ENCODE measurements at places on chromosomes 6 and 20.
A peak's percentile ranks its signal among the peaks of the same experiment; 100 is the strongest.

DNA sequence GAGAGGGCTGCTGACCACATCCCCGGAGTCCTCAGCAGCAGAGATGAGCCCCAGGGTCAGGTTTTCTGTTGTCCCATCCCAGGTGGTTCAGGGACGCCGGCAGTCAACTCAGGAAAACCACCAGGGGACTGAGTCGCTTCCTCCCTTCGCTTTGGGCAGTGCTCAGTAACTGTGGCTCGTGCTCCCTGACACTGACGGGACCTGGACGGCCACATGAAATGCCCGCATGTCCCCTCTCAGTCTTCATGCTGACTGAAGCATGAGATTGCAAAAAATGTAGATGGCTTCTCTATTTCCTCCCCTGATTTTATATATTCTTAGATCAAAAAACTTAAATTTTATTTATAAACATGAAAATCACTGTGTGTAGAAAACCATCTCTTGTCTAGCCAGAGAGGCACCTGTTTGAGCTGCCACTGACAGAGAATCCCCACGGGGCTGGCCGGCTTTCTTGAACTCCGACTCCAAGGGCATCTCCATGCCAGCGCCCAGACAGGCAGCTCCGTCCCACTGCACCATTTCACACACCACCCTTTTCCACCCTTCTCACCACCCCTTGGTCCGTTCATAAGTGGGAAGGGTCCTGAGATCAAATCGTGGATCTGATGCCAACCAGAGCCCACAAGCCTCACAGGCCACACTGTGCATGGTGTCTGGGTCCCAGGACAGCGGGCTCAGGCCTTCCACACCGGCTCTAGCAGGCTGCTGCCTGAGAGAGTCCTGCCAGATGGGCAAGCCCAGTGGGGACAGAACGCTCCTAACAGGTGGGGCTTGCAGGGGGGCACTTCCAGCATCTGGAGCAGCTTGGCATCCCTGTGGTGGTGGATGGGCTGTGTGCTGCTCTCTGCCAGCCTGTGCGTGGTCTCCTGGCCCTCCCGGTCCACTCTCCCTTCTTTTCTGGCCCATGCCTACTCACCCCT lies 98.2 kb downstream of the SMOC2 start:
- no peaks in the 10 kb centered on the region for H3K27me3 ChIP-seq
- H3K27ac ChIP-seq: no peak overlapping the region
- H3K4me1 ChIP-seq: no peaks in the 10 kb centered on the region
- H3K4me3 ChIP-seq: no peak overlapping the region
- no peaks in the 10 kb centered on the region for H3K36me3 ChIP-seq

- peaks cover 38% of the 10 kb centered on the region for H3K36me3 ChIP-seq
- no peak overlapping the region for H3K27ac ChIP-seq
- H3K27me3 ChIP-seq: no peaks in the 10 kb centered on the region
- no peak overlapping the region for H3K4me3 ChIP-seq
- H3K4me1 ChIP-seq: peaks cover 38% of the 10 kb centered on the region
- no peak for DNase-seq
These were observed 11.9 kb downstream of the UCKL1 start for GRCh38 chr20:63944078-63944941.

DNA sequence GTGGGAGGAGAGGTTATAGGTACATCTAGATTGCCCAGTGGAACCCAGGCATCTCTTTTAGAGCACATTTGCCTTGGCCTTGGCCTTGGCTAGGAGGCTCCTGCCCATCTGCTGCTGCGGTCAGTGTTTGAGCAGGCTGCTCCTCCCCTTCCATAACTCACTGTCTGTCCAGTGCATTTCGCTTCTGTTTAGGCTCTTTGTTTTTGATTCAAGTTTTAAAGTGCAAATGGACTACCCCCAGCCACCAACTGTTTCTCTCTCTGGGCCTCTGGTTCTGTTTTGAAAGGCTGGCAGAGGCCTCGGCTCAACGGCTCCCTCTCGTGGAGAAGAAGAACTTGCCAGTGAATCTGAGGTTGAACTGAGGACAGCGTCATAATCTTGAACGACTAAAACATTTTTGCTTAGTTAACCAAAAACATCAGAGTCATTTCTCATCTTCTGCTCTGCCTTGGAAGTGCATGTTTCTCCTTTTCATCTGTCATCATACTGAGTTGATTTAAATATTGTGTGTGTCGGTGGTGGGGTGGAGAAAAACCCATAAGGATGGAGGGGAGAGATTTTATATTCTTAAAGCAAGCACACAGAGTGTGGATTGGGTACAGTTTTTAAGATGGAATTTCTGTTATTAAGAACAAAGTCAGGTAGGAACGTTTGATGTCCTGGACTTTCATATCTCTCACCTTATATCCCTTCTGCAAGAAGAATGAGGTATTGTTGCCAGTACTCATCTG lies 171.4 kb downstream of the DTNBP1 start:
- H3K4me1 ChIP-seq: peaks cover 32% of the 10 kb centered on the region
- no peaks in the 10 kb centered on the region for H3K27me3 ChIP-seq
- DNase-seq: peak; percentile 35
- H3K36me3 ChIP-seq: peaks cover 61% of the 10 kb centered on the region
- H3K4me3 ChIP-seq: no peak overlapping the region

- H3K27me3 ChIP-seq: peaks cover under 1% of the 10 kb centered on the region
- no peaks in the 10 kb centered on the region for H3K4me1 ChIP-seq
These were observed 114.6 kb upstream of the TCF21 start for GRCh38 chr6:133774356-133774755.

Data from activated B cell treated with CpG ODN at 0.5 μM for 24 hours (primary cell).